ENCODE measurements at places on chromosomes 2 and 18. TPM values are rescaled to one million over a fixed set of nuclear protein-coding genes. Genes with fewer than 3 reads are reported as not detected.
A peak's percentile ranks its signal among the peaks of the same experiment; 100 is the strongest.

METTL21A gene
- 65.2 TPM for total RNA-seq

PLCL1 gene
- 0.41 TPM for total RNA-seq

DNA sequence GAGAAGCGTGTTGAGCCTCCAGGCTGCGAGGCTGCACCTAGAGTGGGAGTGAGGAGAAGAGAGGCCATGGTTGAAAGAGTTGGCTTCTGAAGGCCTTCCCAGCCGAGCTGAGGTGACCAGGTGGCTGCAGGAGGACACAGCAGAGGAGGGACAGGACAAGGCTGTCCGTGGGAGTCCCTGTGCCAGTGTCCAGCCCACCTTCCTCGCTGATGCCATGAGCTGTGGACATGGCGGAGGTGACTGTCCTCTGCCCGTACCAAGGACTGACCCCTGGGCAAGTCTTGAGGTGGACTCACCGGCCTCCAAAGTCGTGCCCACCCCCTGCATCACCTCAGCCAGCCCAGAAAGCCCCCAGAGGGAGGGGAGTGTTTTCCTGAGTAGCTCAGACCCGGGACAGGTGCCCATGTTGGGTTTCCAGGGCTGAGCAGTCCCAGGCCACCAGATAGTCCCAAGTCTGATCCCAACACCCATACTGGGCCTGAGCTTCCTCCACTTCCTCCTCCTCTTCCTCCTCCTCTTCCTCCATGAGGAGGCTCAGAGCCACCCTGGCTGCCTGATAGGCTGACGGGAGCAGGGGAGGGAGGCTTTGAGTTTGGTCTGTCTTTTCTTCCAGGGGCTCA lies 43.0 kb upstream of the FOSL2 start:
- peaks cover 19% of the 10 kb centered on the region for H3K4me1 ChIP-seq
- H3K27me3 ChIP-seq, result no peaks in the 10 kb centered on the region
- no peaks in the 10 kb centered on the region for H3K36me3 ChIP-seq
- no peak overlapping the region for H3K4me3 ChIP-seq
- DNase-seq, result no peak

MROH2A gene
- not detected for total RNA-seq

GRCh38 chr2:234977228-234977679 lies 25.4 kb downstream of the SH3BP4 start:
- H3K4me3 ChIP-seq, result no peak overlapping the region
- H3K4me1 ChIP-seq, result peaks cover 34% of the 10 kb centered on the region
- no peak for DNase-seq
- no peaks in the 10 kb centered on the region for H3K36me3 ChIP-seq
- H3K27ac ChIP-seq, result peak overlapping the region; percentile 27

HDLBP gene
- total RNA-seq, result 269 TPM

DNA sequence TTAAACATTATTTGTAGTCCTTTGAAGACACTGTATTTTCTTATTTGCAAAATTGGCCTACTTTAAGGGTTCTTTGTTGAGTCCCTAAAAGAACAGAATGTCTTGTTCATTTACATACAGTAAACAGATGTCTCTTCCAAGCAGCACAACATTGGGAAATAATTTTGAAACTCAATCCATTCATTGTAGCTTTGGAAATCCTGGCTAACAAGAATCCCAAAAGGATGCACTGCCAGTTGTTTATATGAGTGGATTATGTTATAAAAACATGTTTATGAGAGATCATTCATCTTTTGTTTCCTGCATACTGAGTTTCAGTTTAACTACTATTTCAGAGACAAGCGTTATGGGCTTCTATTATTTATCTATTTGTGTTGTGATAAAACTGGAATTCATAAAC lies 499.3 kb downstream of the PID1 start:
- DNase-seq, result no peak
- H3K4me3 ChIP-seq, result no peak overlapping the region

GRCh38 chr18:7872569-7872968 lies 305.5 kb downstream of the PTPRM start:
- H3K27ac ChIP-seq, result no peak overlapping the region
- H3K4me1 ChIP-seq, result peaks cover 15% of the 10 kb centered on the region
- H3K4me3 ChIP-seq, result no peak overlapping the region
- no peaks in the 10 kb centered on the region for H3K36me3 ChIP-seq
- H3K27me3 ChIP-seq, result no peaks in the 10 kb centered on the region

PLEKHB2 gene
- 57.4 TPM for total RNA-seq

- DNase-seq, result no peak
- no peak overlapping the region for H3K27ac ChIP-seq
- no peaks in the 10 kb centered on the region for H3K27me3 ChIP-seq
- no peak overlapping the region for H3K4me3 ChIP-seq
These were observed 3.4 kb downstream of the ARHGAP28 start for GRCh38 chr18:6732952-6733351.

- H3K27ac ChIP-seq, result no peak overlapping the region
- H3K4me1 ChIP-seq, result no peaks in the 10 kb centered on the region
- no peaks in the 10 kb centered on the region for H3K36me3 ChIP-seq
These were observed 215.4 kb upstream of the OSR1 start for GRCh38 chr2:19573784-19574183.

- no peaks in the 10 kb centered on the region for H3K27me3 ChIP-seq
- no peak for DNase-seq
- H3K4me3 ChIP-seq, result no peak overlapping the region
- no peak overlapping the region for H3K27ac ChIP-seq
- H3K36me3 ChIP-seq, result no peaks in the 10 kb centered on the region
These were observed 10.6 kb downstream of the MC5R start for GRCh38 chr18:13834496-13835015.
